ENCODE measurements at places on chromosomes 16 and 17. TPM values are rescaled to one million over a fixed set of nuclear protein-coding genes. Genes with fewer than 3 reads are reported as not detected.

CACNG3 gene
- polyA plus RNA-seq = not detected

KRTAP4-3 gene
- not detected for polyA plus RNA-seq

MGRN1 gene
- 12.0 TPM for polyA plus RNA-seq

ITGAD gene
- polyA plus RNA-seq = not detected

ITGAX gene
- polyA plus RNA-seq = not detected

AANAT gene
- not detected for polyA plus RNA-seq

SPN gene
- polyA plus RNA-seq = not detected

MARCHF10 gene
- polyA plus RNA-seq = 0.03 TPM

RNU2-1 gene
- not detected for polyA plus RNA-seq

CHD9NB gene
- polyA plus RNA-seq = 0.50 TPM

PPY gene
- polyA plus RNA-seq = not detected

NUDT16L1 gene
- 38.8 TPM for polyA plus RNA-seq

TOP2A gene
- polyA plus RNA-seq = 81.1 TPM

TBC1D28 gene
- not detected for polyA plus RNA-seq

NACA2 gene
- polyA plus RNA-seq = not detected

SLC12A3 gene
- polyA plus RNA-seq = not detected
